GM23248 (cell line): ENCODE measurements at places on chromosomes 7 and 10.

- no peak for DNase-seq
These were observed 470.9 kb downstream of the SDK1 start for GRCh38 chr7:3771906-3772305.

- peak; percentile 77 for DNase-seq
These were observed 30.7 kb upstream of the EPC1 start for GRCh38 chr10:32377458-32378259.

GRCh38 chr10:101015582-101015973 lies 15.4 kb downstream of the PDZD7 start:
- DNase-seq: no peak

- DNase-seq: no peak
These were observed 9.9 kb upstream of the TAS2R41 start for GRCh38 chr7:143467724-143468123.

- DNase-seq: no peak
These were observed 60.0 kb upstream of the PDLIM1 start for GRCh38 chr10:95350830-95351228.

DNA sequence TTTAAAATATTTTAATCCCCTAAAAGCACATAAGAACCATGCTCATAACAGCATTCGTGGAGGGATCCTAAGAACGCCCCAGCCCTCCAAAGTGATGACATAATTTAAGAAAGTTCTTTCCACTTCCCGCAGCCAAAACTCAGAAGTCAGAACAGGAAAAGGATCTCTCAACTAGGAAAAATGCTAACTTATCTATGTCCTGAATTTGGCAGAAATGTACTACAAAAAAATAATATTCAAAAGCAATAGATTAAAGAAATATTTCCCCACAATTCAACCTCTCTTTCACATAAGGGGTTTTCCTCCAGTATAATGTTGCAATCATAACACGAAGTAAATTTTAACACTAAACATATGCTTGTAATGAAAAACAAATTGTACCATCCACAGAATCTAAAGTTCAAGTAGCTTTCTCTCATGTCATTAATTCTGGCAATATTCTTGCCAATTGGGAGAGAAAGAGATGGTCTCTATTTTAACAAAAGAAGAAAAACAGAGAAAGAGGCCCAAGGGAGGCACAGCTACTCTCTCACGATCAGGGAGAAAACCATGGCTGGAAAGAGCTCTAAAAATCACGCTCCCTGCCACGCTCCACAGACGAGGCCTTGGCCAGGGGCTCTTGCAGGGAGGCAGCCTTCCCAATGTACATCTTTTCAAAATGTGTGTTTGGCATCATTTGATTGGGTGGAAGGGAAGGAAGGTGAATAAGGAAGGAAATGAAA lies 22.9 kb downstream of the ASB13 start:
- DNase-seq: peak; percentile 54

- DNase-seq: peak; percentile 14
These were observed 51.6 kb upstream of the ARL4A start for GRCh38 chr7:12635830-12636229.

DNA sequence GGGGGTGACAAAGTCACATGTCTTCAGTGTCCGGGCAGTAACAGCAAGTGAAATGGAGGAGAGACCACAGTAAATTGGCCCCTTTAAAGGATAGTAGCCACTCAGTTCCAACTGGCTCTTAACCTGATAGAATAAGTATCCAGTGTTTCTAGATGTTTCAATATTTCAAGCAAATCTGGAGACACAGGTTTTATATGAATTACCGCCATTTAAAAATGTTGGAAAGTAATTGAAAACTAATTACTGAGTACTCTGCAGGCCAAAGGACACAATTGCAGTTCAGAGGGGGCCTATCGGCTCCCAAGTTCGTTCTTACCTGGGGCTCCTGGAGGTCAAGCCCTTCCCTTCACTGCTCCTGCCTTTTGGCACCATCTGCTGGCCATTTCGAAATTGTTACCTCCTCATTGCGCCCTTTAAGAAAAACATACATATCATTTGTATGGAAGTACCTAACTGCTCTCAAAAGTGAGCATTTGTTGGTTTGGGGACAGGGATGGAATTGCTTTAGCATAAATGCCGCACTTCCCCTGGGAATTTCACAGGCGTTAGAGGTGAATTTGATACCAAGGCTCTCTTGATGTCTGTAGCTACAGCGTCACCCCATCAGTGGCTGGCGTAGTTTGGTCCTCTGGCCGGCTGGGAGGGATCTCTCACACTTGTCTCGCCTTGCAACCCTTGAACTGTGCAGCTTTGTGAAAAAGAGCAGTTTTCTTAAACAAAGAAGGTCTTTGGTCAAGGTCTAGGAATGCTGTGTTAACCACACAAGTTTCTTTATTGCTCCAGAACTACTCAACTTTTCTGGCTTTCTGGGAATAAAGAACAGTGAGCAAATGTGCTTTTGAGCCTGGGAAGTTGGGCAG lies 220.0 kb downstream of the ARHGAP21 start:
- peak; percentile 56 for DNase-seq

DNA sequence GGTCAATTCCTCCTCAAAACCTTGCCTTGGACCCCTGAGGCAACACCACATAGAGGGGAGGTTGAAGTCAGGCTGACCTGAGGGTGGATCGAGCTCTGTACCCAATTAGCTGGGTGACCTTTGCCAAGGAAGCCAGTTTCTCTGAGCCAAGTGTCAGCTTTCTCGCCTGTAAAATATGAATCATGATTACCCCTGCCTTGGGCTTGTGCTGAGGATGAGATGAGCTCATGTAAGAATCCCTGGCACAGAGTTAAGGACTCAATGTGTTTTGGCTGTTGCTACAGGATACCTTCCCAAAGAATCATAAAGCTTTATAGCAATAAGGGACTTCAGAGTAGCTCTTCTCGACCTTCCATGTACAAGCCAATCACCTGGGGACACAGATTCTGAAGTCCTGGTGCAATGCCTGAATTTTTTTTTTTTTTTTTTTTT lies 43.5 kb upstream of the CACUL1 start:
- peak; percentile 91 for DNase-seq

- DNase-seq: no peak
These were observed 15.9 kb downstream of the SH3PXD2A start for GRCh38 chr10:103839519-103839871.

GRCh38 chr7:109003742-109004141 lies 434.1 kb downstream of the DNAJB9 start:
- DNase-seq: no peak

DNA sequence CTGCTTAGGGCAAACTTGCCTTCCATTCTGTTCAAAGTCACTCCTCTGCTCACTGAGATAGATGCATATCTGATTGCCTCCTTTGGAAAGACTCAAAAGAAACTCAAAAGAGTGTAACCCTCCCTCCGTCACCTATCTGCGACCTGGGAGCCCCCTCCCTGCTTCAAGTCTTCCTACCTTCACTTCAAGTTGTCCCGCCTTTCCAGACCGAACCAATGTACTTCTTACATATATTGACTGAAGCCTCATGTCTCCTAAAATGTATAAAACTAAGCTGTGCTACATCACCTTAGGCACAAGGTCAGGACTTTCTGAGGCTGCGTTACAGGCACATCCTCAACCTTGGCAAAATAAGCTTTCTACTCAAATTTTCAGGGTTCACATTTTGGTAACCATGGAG lies 77.4 kb upstream of the C1GALT1 start:
- no peak for DNase-seq

- no peak for DNase-seq
These were observed 5.2 kb upstream of the MYL10 start for GRCh38 chr7:101634196-101634717.

DNA sequence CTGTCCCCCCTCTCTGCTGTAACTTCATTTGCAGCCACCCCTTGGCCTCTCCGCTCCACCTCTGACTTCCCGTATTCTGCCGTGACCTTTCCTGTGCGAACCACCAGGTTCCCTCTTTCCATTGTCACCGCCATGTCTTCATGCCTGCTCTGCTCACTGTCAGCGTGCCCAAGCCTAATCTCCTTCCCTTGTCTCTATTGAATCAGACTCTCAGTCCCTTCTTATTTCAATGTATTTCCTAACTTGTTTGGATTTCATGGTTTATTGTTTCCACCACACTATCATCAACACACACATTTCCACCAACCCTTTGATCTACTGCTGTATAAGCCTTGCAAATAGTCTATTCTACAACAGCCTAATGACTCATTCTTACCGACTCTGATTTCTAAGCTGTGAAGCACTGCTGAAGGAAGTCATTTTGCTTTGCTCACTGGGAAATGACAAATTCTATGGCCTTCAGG lies 30.0 kb upstream of the INHBA start:
- peak; percentile 37 for DNase-seq

DNA sequence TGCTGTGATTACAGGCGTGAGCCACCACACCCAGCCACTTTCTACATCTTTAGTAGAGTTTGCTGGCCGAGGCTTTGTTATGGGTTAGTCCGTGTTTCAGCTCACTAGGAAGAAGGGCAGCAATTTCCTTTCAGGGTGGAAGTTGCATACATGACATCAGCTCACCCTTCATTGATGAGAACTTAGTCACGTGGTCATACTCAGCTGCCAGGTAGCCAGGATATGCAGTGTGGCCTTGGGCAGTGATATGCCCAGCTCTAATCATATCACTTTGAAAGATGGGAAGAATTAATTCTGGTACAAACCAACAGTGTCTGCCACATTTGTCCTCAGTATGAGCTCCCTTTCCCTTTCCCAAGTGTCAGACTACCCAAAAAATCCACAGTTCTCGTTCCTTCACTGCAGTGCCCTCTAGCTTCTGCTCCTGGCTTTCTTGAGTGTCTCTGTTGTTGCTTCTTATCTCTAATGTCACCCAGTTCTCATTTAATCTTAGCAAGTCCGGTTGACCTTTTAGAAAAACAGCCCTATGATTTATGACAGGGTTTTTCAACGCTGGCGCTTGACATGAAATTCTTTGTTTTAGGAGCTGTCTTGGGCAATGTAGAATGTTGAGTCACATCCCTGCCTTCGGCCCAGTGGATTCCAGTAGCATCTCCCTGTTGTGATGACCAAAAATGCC lies 108.7 kb upstream of the ITGB1 start:
- DNase-seq: peak; percentile 78

DNA sequence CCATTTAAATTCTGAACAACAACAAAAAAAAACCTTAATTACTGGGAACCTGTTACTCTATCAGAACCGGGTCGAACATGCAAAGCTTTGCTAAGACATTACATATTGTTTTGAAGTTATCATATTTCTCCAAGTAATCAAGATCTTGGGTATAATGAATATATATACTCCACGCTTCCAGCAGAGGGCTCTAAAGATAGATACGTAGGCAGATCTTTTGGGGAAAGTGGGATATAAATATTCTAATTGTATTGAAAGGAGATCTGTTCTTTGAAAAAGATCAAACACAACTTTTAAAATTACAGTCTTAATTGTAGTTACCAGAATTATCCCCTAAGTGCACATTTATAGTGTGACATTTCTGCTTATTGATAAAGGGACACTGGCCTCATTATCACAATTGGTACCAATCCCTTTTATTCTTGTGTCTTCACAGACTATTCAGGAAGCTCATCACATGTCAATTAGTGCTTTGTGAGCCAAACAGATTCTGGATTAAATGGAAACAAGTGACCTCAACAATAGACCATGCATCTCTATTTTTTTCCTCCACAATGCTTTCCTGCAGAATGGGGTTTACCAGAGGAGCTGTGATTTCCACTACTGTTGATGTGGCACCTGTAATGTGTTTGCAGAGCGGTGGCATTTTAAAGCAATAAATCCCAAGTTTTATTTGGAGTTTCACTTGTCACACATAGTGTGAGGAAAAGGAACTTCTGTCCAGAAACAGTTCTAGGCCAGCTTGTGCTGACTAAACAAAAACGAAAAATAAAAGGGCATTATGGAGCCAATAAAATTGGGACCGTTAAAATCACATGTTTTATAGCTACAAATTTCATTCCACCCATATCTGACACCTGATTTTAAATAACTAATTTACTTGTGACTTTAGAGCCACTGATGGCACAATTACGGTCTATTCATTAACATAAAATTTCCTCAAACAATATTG lies 122.4 kb downstream of the CTTNBP2 start:
- DNase-seq: peak; percentile 66

GRCh38 chr7:22488643-22489462 lies 11.1 kb downstream of the STEAP1B start:
- peak; percentile 78 for DNase-seq

DNA sequence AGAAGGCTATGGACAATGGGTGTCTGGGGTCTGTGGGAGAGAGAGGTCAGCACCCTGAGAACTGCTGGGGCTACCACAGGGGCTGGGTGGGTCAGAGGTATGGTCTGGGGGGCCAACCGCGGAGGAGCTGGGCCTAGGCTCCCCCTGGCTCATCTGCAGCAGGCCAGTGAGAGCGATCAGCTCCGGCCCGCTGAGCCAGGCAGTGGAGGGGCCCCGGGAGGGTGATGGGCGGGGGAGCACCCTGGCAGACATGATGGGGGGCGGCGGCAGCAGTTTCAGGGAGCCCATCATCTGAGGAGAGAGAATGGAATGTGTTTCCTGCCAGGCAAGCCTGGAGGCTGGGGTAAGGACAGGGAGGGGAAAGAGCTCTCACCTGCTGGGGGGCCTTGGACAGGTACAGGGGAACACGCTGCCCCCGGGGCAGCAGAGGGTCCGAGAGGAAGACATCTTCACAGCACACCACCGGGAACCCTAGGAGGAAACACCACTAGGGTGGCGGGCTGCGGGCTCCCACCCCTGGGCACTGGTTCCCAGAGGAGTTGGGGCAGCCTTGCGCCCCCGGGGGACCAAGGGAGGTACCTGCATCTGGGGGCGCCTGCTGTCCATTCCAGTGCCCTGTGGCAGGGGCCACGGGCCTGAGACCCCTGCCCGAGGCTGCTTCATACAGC lies 1.3 kb downstream of the SAP25 start:
- DNase-seq: no peak

DNA sequence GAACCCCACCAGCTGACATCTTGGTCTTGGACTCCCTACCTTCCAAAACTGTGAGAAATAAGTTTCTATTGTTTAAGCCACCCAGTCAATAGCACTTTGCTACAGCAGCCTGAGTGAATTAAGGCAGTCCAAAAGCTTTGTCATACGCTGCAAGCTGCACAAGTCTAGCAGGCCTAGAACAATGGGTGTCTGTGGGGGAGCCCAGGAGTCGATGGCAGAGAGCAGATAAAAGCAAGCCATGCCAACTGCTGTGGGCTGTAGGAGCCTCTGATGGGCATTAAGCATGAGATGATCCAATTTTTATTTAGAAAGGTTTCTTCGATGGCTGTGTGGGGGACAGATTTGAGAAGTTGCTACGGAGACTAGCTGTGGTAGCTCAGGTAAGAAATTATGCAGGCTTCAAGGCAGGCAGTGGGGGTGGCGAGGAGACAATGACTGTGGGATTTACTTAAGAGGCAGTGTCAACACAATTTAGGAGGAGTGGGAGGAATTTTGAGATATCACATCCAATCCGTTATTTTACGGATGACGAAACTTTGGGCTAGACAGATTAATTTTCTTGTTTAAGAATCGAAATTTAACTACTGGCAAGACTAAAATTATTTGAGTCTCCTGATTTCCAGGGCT lies 110.4 kb downstream of the NRCAM start:
- DNase-seq: no peak

- DNase-seq: peak; percentile 46
These were observed 1.1 kb downstream of the PSMA2 start for GRCh38 chr7:42930889-42931288.

DNA sequence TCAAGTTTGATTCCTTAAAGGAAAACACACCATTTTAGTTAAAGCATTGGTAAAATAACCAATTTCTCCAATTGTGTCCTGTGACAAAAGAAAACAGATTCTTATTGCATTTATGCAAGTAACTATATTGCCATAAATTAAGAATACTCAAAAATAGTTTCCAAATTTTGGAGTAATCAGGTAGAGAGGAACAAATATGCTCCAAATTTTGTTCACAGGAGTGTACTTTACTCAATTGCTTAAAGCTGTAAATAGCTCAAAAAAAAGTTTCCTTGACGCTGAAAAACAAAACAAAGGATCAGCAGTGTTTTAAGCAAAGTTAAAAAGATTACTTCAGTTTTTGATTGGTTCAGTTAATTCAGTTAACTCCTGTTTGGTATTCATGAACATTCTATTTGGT lies 52.2 kb upstream of the INHBA start:
- DNase-seq: no peak
